Stimulated activated CD8-positive, alpha-beta memory T cell treated with anti-CD3 and anti-CD28 coated beads, Interleukin-2, amount 100 ng/mL, for 1 hour (primary cell): ENCODE measurements at places on chromosomes 3 and 15.
A peak's percentile ranks its signal among the peaks of the same experiment; 100 is the strongest.

DNA sequence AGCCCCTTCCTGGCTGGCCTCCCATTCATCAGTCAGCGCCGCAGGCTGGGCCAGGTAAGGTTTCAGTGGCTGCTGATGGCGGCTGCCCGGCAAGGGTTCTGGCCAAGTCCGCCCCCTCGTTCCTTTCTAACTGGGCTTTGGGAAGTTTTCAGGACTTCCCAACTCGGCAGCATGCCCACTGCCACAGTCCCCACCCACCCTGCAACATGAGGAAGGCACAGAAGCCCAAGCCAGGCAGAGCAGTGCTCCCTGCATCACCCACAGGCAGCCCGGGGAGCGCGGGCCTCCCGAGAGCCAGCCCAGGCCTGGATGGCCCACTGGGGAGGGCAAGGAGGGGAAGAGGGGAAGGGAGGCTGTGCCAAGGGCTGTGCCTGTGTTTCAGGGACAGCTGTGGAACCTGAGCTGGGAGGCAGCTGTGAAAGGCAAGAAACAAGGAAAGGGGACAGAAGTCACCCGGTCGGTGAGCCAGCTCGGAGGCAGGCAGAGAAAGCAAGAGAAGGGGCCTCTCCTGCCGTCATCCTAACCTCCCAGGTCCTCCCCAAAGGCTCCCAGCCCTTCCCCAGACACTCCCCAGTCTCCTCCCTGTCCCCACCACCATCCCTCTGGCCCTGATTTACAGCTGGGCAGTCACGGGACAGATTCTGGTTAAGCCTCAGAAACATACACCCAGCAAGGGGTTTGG, 73.9 kb downstream of the CPN2 start:
- DNase-seq, result no peak

DNA sequence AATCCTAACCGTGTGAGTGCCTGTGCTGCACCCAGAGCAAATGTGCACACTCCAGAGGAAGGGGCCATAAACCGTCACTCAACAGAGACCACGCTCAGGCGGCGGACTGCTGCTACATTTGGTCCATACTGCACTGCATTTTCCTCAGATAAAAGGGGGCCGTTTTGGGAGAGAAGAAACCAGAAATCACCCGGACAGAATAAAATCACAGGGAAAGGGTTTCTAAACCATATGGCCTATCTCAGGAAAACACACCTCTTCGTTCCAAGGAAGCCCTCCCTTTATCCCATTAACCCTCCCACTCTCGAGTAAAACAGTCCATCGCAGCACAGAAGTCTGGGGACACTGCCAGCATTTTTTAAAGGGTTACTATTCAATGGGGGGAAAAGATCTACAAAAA, 7.6 kb downstream of the IL17RD start:
- DNase-seq, result no peak

DNA sequence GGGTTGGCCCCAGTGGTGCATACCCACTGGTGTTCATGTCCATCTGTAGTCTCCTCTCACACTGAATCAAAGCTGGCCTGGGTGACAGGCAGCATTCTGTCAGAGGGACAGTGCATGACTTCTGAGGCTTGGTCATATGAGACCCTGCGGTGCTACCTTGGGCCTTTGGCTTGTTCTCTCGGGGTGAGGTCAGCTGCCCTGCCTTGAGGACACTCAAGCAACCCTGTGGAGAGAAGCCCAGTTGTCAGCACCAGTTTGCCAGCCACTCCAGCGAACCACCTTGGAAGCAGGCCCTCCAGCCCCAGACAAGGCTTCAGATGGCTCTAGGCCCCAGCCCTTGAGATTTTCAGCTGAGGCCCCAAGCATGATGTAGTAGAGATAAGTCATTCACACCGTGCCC, 16.9 kb upstream of the RAB7A start:
- DNase-seq, result no peak

GRCh38 chr3:94234177-94234788, 171.4 kb downstream of the NSUN3 start:
- DNase-seq, result no peak

GRCh38 chr3:111392894-111393398, 149.1 kb upstream of the CD96 start:
- peak; percentile 6 for DNase-seq

- DNase-seq, result no peak
These were observed 273.8 kb upstream of the DCBLD2 start for GRCh38 chr3:99175276-99175812.

DNA sequence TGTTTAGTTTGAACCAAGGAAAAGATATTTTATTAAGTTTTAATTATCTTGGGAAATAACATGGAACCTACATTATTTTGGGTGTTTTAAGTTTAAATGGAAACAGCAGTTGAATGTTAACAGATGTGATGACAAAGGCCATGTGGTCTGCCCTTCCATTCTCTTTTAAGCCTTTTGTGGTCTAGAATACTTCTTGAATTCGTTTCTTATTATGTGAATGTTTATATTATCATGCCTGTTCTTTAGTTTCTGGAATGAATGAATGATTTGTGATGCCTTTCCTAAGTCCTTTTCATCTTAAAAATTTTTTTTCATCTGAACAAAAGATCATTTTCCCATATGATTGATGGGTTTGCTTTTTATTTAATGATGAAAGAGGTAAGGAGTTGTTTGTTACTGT, 44.6 kb downstream of the SNRK start:
- no peak for DNase-seq

DNA sequence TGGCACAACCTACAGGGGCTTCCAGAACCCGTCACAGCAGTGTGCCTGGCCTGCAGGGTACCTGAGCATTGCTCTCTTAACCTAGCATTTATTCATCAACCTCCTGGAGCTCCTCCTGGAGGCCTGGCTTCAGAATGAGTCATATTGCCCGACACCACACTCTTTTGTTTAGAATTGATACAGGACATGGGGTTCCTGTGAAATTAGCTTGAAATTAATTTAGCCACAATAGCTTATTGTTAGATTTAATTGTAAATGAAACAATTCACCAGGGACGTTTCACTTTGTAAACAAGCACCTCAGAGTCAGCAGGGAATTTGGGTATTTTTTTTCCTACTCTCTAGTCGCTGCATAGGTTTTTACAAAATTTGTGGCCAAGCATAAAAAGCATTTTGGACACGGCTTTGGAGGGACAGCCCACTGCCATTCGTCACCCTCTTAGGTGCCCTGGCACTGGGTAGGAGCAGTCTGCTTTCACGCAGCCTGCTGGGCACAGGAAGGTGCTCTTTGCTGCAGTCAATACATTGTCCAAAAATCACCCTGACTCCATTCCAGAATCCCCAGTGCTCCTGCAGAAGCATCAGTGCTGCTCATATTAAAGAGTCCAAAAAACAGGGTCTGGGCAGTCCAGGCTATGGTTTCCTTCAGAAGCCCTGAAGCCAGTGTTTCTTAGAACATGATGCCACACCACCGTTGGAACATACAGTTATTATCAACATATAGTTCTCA, 60.8 kb upstream of the MEF2A start:
- DNase-seq, result no peak

GRCh38 chr3:57227930-57228751, 612 bp downstream of the APPL1 start:
- DNase-seq, result peak; percentile 4

DNA sequence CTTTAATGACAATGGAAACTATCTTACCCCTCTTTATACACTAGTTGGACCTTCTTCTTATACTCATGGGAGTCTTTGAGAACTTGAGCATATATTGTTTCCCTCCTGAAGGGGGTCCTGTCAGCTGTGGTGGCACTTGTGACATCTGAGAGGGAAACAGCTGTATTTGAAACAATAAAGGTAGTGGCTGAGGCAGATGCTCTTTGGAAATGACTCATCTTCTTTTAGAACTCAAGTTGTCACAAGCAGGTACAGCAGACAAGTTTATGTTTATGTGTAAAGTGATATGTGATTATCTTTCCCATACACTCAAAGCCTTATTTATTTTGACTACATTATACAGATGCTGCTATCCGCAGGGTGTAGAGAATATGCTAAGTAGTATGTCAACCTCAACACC, 220.0 kb upstream of the GRM7 start:
- no peak for DNase-seq

- no peak for DNase-seq
These were observed 17.2 kb downstream of the CASR start for GRCh38 chr3:122200661-122201060.

- no peak for DNase-seq
These were observed 167.6 kb upstream of the LINGO1 start for GRCh38 chr15:77800305-77800704.

DNA sequence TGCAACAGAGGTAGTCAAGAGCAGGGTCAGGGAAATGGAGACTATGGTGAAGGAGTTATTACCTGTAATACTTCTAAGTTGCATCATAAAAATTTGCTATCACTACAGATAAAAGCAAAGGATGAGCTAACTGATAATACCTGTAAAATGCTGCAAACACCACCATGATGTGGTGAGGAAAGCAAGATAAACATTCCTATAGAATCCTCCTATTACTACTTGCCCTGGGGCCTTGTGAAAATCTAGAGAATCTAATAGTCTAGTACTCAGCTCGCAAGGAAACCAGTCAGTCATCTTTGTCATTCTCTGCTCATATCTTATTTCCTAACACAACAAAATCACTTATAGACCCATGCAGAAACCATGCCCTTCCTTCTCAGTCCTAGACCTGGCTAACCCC, 899.8 kb downstream of the FHIT start:
- no peak for DNase-seq

DNA sequence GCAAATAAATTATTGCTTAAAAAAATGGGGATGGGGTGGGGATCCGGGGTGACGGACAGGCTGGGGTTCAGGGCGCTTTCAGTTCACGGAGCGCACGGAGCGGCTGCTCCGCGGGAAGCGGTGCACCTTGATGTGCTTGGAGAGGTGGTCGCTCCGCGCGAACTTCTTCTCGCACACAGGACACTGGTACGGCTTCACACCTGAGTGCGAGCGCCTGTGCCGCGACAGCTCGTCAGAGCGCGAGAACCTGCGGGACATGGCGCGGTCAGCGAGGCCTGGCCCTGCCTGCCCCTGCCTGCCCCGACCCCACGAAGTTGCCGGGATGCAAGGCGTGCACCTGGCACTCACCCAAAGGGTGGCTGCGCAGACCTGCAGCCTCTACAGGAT, 13.6 kb downstream of the KLF15 start:
- DNase-seq, result no peak

DNA sequence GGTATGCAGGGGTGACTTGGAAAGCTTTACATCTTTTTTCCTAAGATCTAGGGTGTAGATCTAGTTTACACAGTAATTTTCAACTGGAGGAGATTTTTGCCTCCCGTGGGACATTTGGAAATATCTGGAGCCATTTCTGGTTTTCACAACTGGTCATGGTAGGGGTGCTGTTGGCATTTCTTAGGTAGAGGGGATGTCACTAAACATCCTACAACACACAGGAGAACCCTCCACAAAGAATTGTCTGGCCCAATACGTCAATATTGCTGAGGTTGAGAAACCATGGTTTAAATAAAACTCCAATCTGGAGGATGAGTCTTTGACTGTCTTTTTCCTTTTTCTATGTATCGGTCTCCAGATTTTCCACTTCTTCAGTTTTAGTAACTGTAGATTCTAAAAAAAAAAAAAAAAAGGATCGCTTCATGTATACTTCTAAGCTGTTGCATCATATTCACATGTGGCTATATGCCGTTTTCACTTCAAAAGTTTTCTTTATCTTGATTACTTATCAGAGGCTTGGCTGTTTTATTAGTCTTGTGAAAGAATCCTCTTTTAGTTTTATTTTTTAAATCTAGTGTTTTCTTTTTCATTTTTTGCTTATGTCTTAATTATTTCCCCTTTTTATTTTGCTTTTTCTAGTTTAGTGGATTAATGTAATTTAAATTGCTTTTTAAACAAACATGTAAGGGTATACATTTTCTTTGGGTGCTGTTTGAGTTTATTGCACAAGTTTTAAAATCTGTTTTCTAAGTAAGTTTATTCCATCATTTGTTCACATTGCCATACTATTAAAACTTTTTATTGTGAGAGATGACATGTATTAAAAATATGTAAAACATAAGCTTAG, 21.2 kb downstream of the UBE2Q2 start:
- DNase-seq, result no peak

DNA sequence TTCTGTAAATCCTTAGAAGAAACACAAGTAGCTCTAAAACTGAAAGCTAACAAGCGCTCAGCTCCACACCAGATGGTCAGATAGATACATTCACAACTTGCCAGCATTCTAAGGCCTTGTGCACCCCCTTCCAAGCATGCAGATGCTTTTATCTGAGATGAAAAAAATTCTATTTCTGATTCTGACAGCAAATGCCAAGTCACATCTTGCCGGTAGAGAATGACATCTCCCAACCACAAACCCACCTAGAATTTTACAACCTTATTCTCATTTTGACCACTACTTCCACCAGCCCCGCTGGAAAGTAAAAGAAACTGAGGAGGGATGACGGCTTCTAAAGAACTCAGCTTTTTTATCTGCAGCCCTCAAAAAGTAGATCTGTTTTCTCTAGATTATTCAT, 57.7 kb downstream of the SUMF1 start:
- DNase-seq, result no peak

DNA sequence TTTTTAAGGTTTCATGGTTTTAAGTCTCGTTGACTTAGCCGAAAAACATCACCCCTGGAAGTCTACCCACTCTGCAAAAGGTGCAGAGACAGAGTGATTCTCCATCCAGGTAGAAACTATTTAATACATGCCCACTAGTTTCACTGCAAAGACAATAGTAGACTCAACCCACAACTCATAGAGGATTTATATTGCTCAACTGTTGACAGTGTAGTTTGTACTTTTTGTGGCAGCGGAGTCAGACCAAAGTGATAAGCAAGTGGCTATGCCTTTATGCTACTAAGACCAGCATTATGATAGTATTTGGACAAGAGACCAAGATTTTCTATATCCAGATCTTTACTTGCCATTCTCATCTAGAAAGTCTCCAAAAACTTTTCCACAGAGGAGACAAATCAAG, 98.8 kb upstream of the ZBTB20 start:
- DNase-seq, result no peak

DNA sequence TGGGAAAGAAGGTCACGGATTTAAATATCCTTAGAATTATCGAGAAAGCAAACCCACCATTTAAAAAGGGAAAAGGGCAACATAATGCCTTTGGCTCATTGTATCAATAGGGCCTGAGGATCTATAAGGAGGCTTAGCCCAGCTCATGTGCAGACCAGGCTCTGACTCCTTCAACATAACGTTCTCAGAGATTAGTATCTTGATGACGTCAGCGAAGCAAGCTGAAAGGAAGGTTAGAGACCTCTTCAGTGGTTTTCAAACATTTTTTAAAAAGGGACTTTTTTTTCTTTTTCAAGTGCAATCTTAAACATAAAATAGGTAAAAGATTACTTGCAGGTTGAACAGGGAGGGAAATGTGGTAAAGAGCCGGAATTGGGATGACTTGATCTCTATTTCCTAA, 463.9 kb upstream of the ADAMTS9 start:
- DNase-seq, result no peak

GRCh38 chr3:10715886-10716285, 100.1 kb upstream of the SLC6A11 start:
- DNase-seq, result no peak

DNA sequence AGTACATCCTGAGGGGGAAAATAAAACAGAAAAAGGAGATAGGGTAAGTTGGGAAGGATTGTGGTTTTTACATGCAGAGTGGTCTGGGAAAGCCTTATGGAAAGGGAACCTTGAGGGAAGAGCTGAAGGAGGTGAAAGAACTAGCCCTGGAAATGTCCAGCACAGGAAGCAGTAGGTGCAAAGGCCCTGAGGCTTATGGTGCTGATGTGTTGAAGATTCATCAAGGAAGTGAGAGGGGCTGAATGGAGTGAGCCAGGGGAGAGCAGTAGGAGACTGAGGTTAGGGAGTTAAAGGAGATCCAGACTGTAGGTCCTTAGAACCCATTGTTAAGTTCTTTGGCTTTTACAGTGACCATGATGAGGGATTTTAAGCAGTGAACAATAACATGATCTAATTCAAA, 33.0 kb downstream of the ATP1B3 start:
- no peak for DNase-seq
